ENCODE measurements at places on chromosomes 12 and 14.

DNA sequence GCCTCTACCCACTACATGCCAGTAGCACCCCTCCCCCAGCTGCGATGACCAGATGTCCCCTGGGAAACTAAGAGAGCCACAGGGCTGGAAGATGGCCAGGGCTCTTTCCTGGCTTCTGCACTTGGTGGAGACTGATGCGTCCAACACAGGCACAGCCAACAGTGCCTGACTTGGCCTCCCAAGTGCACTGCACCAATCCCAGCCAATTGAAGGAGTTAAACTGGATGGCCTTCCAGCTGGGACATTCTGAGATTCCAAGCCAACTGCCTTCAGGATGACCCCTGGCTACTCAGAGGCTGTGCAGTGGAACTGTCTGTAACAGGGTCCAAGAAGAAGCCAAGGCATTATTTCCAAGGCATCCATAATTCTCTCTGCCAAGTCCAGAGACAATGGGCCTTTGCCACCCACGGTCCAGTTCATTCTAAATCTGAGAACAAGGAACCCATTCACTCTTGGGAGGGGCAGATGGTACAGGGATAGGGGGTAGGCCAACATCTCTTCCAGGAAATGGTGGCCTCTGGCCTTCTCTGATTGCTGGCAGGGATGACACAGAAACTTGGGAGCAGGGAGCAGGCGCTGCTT, 35.2 kb downstream of the PRIMA1 start:
- DNase-seq: no peak

GRCh38 chr12:50780013-50780412, 16.1 kb downstream of the ATF1 start:
- DNase-seq: no peak

DNA sequence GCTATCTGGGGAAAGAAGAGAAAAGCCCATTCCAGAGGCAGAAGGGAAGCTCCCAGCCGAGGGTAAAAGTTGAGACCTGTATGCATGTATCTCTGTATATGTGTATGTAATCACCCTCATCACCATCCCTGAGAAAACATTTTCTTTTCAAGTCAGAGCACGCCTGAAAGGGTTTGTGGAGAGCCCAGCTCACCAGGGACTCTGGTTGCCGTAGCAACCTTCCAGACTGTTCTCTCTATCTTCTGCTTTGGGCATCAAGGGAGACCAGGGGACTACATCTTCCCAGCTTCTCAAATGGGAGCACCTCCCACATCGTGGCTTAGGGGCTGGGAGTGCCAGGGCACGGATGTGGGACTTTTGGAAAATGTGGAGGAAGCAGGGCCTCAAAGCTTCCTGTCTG, 93.5 kb downstream of the GALNT8 start:
- no peak for DNase-seq

- DNase-seq: no peak
Observed at GRCh38 chr14:21486640-21487087, 9.7 kb downstream of the TOX4 start.
